Lower leg skin (tissue), 4 donors: ENCODE measurements at places on chromosomes 7 and 10.

DNA sequence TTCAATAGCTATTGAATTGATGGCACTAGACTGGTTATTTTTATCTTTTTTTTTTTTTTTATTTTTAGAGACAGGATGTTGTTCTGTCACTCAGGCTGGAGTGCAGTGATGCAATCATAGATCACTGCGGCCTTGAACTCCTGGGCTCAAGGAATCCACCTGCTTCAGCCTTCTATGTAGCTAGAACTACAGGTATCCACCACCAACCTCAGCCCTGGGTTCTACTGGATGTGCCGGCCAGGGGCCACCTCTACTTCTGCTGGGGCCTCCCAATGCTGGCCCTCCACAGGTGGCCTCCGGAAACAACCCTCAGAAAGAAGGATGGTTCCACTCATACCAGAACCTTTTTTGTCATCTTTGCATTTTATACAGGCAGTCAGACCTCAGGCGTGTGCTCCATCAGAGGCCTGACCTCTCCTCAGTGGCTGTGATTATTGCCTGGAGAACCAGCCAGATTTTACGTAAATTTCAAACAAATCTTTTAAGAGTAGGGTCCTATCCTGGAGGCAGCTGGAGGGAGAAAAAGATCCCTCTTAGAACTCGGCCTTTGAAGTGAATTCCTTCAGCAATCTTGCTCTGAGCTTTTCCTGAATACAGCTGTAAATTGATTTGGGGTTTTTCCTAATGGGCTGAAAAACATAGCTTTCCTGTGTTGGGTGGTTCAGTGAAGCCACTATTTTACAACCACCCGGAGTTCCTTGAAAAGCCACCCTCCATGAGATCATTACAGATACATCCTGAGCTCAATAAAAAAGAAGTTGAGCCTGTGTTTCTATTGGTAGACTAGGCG, 110.0 kb downstream of the SPAG6 start:
- no peak for DNase-seq

DNA sequence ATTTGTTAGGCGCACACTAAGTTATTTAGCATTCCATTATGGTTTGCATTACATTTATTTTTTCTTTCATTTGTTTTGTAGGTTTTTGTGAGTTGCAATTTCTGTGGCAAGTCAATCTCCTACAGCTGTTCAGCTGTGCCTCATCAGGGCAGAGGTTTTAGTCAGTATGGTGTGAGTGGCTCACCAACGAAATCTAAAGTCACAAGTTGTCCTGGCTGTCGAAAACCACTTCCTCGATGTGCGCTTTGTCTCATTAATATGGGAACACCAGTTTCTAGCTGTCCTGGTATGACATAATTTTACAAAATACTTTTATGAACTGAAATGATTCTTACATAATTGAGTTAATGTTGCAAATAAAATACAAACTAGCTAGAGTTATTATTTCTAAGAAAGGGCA, 29.5 kb downstream of the MIOS start:
- no peak for DNase-seq

GRCh38 chr7:88317422-88317821, 10.7 kb upstream of the STEAP4 start:
- no peak for DNase-seq

GRCh38 chr10:59934701-59935100, 28.3 kb upstream of the CCDC6 start:
- DNase-seq, result no peak

- no peak for DNase-seq
Observed at GRCh38 chr10:18359812-18360211, 219.6 kb downstream of the CACNB2 start.
